ENCODE measurements at places on chromosomes 16 and 17.
A peak's percentile ranks its signal among the peaks of the same experiment; 100 is the strongest.

DNA sequence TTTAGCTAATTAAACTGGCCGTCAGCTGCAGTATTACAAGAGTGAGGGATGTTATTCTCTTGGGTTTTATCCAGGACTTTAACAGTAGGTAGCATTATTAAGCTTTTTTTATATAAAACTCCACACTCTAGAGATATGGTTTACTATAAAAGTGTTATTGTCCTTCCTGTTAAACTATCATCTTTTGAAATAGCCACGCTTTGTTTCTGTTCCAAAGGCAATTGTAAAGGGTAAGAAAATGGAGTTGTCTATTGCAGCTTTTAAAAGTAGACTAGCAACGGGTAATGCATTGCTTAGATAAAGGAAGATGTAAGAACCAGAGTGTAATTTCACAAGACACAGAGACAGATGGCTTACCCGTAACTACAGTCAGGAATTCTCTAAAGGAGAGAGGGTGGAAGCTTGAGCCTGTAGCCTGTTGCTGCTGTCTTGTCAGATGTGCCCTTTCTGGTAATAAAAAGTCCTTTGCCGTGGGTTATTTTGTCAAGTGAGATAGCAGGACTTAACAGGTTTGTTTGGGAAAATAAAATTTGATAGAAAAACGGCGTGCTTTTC is 56.4 kb downstream of the WWOX start:
- DNase-seq: no peak

- no peak for DNase-seq
Observed at GRCh38 chr16:23967775-23968174, 132.0 kb downstream of the PRKCB start.

DNA sequence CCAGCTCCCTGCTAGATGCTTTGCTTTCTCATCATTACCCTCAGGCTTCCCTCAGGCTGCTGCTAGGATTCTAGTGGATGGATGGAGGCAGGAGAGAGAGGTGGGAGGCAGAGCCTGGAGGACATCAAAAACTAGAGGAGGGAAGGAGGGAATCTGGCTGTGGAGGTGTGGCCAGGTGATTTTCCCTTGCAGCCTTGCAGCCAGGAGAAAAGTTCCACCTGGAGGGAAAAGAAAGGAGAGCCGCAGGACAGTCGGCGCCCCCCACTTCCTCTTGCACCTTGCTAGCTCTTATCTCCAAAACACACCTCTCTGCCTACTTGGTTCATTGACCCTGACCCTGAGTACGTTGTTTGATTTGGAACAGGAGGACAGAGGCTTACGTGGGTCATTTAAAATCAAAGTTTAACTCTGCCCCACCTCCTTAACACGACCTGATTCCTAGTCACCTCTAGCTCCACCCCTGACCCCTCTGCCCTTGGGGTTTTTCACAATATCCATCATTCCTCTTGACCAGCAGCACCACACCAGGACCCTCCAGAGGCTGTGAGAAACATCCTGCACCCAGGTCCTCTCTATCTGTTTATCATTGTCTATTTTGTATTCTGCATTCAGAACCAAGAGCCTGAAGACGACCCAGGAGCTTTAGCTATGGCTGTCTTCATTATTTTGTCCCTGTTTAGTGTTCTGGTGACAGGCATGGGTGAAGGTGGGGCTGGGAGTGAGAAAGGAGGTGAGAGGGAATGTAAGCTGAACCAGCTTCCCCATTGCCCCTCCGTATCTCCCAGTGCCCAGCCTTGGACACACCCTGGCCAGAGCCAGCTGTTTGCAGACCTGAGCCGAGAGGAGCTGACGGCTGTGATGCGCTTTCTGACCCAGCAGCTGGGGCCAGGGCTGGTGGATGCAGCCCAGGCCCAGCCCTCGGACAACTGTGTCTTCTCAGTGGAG is 15.9 kb downstream of the AOC3 start:
- DNase-seq: no peak

DNA sequence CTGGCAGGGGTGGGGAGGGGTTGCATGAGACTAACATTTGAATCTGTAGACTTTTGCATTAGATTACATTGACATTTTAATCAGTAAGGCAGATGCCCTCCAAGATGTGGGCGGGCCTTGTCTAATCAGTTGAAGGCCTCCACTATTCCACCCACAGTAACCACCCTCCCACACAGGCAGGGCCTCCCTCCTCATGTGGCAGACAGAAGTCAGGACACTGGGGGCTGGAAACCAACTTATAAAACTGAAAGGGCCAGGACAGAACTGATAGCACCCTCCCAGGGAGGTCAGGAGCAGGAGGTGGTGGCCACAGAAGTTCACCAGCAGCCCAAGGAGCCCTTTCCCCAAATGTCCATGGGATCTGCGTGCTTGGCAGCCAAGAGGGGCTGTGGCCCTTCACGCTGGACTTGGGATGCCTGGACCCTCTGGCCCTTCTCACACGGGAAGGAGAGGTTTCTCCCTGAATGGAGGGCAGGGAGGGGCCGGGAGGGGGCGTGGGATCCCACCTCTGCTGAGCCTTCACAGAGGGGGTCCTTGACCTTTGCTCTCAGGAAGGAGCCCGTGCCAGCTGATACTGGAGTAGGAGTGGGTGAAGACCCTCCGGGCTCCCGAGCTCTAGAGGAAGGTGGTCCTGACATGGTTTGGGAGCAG is 4.6 kb downstream of the PYCR1 start:
- DNase-seq: no peak

- no peak for DNase-seq
Observed at GRCh38 chr16:28182801-28183200, 29.0 kb downstream of the XPO6 start.

DNA sequence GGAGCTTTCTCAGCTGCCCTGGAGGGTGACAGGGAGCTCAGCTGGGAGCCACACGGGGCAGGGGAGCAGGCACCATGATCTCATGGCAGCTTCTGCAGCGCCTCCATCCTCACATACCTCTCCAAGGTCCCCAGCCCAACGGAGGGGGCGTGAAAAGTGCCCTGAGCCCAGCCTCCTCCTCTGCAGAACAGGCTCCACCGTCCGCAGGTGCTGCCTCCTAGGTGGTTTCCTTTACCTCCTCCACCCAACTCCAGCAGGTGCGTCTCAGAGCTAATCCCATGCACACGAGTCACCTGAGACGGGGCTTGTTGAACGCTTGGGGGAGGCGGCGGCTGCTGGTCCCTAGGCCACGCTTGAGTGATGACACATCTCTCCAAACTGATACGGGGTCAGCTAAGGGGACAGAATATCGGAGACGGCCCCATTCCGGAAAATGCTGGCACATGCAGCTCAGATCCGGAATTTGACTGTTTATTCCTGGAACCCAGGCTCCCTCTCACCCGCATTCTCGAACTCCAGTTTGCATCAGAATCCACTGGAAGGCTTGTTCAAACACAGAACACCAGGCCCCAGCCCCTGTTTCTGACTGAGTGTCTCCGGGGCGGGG is 387 bp upstream of the SLC38A8 start:
- DNase-seq: no peak

GRCh38 chr17:35019386-35020179 is 39.3 kb downstream of the LIG3 start:
- no peak for DNase-seq

DNA sequence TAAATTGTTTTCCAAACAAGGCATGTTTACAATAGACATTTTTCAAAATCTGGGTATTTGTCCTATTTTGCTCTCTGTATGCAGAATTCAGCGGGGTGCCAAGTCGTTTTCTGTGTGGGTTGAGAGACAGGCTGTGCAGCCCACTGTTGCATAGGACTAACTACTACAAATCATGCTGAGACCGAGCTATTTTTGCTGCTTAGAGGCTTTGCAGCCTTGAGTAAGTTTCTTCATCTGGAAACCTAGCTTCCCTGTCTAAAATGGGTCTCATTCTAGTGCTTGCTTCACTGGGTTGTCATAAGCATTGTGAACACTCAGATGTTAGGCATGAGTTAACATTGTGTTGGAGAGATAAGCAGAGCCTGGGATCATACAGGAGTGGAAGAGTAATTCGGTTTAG is 1.3 kb downstream of the PRPSAP2 start:
- no peak for DNase-seq

DNA sequence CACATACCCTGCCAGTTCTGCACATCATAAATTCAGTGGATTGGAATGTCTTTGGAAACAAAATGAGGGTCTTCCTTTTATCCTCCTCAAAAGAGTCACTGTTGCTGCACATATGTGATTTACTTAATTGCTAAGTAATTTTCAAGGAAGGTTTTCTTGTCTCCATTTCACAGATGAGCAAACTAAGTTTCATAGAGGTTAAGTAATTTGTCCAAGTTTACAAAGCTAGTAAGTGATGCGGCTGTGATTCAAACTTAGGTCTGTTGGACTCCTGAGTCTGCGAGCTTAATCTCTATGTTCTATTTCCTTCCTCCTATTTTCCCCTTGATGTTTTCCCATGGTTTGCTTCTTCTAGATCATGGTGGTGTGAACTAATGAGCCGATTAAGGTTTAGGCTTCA is 13.7 kb upstream of the ERN2 start:
- no peak for DNase-seq

DNA sequence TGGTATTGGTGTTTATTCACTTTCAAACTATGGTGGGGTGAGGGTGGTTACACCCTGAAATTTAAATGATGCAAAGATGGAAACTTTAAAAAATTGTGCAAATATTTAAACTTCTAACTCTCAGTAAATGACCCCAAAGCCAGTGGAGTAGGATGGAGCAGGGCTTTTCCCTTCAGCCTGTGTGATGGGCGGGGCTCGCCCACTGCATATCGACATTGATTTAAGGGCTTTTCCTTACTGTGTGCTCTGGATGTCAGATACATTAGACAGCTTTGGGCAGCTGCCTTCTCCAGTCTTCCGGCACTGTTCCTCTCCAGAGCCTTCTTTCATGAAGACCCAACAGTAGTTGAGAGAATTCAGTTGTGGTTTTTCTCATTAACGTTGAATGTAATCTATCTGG is 99.9 kb downstream of the SPECC1 start:
- no peak for DNase-seq

DNA sequence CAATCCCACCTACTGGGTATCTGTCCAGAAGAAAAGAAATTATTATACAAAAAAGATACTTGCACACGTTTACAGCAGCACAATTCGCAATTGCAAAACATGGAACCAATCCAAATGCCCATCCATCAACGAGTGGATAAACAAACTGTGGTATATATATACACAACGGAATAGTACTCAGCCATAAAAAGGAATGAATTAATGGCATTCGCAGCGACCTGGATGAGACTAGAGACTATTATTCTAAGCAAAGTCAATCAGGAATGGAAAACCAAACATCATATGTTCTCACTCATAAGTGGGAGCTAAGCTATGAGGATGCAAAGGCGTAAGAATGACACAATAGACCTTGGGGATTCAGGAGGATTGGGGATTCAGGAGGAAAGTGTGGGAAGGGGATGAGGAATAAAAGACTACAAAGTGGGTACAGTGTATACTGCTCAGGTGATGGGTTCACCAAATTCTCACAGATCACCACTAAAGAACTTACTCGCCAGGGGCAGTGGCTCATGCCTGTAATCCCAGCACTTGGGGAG is 21.0 kb downstream of the CNOT1 start:
- no peak for DNase-seq

DNA sequence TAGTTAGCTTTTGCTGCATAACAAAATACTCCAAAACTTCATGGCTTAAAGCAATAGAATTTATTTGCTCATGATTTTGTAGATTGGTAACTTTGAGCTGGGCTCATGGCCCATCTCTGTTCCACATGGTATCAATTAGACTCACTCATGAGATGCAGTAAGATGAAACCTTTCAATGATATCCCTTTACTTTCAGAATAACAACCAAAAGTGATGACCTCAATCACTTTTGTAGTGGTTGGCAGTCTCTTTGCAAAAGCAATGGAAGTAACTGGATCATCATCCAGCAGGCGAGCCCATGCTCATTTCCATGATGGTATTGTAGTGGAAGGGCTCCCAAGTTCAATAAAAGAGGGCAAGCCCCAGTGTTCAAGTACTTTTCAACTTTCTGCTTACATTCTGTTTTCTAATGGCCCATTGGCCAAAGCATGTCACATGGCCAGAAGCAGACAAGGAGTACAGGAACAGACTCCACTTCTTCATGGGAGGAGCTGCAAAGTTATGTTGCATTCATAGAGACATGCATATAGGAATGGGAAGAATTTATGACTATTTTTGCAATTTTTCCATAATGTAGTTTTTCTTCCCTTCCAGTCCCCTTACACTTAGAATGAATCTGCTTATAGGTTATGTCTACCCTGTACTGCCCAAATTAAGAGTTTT is 41.7 kb downstream of the EFCAB5 start:
- no peak for DNase-seq

DNA sequence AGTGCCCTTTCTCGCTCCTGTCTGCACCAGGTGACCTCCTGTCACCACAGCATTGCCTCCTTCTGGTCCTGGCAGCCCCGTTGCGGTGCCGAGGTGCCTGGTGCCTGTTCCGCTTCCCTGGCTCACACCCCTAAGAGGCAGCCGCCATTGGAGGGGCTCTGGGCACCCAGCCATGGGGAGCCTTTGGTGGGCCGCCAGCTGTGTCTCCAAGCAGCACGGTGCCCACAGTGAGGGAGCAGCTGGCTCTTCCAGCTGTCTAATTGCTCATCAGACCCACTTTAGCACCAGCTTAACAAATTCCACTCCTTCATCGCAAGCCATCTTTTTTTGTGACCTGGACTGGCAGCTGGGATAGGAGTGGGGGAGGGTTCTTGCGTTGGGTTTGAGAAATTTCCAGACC is 276.1 kb downstream of the SNX29 start:
- no peak for DNase-seq

- no peak for DNase-seq
Observed at GRCh38 chr17:1002771-1003555, 6.0 kb downstream of the TIMM22 start.

- no peak for DNase-seq
Observed at GRCh38 chr17:76036497-76037261, 9.6 kb upstream of the EVPL start.

- DNase-seq: peak; percentile 73
Observed at GRCh38 chr17:82230609-82231311, 1.9 kb downstream of the SLC16A3 start.

- no peak for DNase-seq
Observed at GRCh38 chr17:56167491-56167890, 14.2 kb downstream of the ANKFN1 start.

- DNase-seq: peak; percentile 38
Observed at GRCh38 chr16:8905168-8905762, 23.1 kb downstream of the LITAFD start.

DNA sequence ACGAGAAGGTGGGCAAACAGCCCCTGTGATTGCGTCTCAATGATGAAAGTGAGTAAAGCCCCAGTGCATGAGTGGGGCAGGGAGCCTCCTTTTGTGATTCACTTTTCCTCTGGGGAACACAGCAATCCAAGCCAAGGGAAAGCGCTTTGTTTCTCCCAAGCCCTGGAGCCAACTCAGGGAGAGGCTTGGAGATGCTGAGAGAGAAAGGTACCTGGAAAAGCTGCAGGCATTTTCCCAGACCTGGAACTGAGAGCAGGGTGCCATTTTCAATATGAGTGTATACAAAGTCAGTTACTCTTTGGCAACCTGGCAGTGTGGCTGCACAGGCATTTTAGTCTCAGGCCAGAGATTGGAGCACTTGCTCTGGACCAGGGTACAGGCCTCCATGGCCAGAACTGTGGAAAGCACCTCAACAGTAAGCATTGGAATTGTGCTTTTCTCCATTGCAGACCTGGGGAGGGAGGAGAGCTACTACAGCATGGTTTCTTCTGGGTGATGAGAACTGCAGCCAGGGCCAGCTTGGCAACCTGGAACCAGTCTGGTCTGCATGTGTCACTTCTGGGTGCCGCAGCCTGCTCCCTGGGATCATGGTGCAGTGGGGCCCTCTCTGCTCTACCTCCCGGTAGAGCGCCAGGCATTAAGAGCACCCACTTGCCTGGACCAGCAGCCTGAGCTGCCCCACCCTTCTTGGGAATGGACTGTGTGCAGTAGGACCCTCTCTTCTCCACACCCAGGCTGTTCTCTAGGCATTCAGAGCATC is 89.0 kb upstream of the CDH5 start:
- no peak for DNase-seq

- no peak for DNase-seq
Observed at GRCh38 chr17:70271672-70272071, 102.3 kb downstream of the KCNJ2 start.

All from CD4-positive, alpha-beta T cell treated with Interleukin-12 subunit alpha and Interleukin-12 subunit beta, for 1 hour (primary cell).